ENCODE measurements at places on chromosomes 2 and 18.

DNA sequence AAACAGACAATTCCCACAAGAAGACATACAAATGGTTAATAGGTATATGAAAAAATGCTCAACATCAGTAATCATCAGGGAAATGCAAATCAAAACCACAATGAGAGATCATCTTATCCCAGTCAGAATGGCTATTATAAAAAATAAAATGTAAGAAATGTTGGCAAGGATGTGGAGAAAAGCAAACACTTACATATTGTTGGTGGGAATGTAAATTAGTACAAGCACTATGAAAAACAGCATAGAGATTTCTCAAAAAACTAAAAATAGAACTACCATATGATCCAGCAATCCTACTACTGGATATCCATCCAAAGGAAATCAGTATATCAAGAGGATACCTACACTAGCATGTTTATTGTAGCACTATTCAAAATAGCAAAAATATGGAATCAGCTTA, 186.6 kb downstream of the NOL4 start:
- no peak for DNase-seq

GRCh38 chr2:148508878-148509287, 135.7 kb upstream of the EPC2 start:
- no peak for DNase-seq

- DNase-seq: no peak
Measured at GRCh38 chr18:6571239-6571602, 156.5 kb upstream of the L3MBTL4 start.

- no peak for DNase-seq
Measured at GRCh38 chr2:169877398-169877797, 50.1 kb downstream of the UBR3 start.

DNA sequence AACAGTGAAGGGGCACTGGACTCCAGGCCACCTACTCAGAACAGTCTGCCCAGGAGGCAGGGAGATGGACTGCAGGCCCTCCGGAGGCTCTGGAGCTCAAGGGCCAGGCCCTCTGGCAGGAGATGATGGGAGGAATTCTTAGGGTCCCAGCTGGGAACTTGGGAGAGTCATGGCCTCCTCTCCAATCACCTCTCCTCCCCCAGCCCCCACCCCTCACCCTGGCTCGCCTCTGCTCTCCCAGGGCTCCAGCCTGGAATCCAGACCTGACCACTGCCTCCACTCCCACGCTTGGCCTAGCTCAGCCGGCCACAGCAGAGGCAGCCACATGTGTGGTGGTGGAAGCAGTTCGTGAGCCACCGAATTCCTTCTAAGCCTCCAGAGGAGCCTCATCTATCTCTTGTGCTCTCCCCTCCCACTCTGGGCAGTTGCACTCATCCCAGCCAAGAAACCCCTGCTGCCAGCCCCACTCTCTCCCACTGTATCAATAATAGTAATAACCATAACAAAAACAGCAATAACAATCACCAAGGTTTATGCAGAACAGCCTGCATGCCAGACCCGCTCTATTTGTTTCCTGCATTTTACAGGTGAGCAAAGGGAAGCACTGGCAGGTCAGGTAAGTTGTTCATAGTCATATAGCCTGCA, 67.4 kb downstream of the TNS1 start:
- no peak for DNase-seq

DNA sequence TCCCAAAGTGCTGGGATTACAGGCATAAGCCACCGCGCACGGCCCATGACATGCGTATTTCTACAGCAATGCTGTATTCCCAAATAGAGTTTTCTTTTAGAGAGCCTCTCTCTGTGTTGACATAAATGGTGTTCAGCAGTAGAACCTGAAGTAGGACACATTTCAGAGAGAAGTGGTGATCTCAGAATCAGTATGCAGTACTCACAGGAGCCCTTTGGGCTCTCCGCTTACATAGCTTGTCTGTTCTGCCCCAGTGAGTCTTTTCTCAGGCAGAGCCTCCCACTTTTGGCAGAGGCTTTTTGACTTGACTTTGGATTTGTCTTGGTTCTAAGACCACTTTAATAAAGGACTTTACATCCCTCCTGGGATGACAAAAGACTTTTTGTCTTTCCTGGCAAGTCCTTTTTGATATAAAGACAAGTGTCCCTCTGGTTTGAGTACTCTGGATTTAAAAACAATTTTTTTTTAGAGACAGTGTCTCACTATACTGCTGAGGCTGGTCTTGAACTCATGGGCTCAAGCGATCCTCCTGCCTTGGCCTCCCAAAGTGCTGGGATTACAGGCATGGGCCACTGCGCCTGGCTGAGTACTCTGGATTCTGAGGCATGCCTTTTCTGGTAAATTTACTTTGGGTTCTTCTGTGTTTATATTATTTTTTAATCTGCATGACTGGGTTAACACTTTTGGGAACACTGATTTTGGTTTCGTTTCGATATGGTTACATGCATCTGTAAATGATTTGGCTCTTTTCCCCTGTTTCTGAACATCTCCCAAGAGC, 113.3 kb downstream of the SMAD2 start:
- no peak for DNase-seq

DNA sequence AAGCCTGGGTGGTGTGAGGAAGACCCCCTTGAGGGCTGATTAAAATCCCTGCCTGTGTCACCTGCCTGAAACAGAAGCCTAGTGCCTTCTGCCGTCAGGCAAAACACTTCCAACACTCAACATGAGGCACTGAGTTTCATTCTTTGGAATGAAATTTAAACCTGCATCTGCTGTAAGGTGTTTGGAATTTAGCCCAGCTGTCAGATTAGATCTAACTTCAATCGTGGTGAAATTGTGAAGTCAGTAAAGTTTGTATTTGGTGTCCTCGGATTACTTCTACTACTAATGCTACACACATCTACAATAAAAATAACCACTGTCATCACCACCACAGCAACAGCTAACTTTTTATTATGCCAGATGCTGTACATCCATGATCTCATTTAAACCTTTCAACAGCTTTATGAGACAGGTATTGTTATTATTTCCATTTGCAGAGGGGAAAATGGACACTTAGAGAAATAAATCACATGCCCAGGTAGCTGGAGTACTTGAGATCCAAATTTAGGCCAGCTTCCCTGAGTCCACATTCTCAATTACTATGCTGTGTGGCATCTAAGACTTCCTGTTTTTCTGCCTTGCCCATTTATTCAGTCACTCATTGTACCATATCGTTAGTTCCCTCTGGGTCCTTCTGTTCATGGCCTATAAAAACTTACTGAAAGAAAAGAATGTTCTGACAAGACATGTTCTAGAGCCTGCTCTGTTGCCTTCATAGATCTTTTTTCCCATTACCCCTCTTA, 98.2 kb upstream of the GCFC2 start:
- no peak for DNase-seq

DNA sequence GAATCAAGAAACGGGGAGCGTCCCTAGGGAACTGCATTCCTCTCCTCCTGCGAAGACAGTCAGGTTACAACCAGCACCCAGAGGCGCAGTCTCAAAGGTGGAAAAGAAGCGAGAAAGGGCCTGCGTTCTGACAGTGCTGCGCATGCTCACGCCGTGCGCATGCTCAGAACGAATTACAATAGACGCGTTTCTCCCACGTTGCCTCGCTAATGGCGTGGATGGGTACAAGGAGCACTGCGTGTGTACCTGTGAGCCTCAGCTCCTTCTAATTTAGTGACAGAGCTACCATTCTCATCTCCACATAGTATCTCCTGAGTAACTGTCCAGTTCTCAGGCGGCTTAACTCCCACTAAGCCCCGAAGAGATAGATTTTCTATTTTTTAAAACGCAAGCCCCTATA, 448.8 kb downstream of the TXNL1 start:
- no peak for DNase-seq

DNA sequence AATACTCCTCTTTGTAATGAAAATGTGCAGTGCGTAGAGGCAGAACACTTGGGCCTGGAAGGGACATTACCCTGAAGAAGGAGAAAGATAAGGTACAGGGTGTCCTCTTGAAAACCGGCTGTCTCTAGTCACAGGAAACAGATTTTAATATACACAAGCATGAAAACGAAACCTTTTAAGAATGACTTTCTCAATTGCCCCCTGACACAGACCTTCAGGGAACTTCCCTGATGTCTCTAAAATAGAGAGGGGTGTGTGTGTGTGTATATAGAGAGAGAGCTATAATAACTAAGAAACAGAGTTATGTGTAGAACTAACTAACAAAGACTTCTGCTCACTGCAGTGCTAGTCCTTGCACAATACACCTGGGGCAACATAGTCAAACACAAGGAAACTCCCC, 780.0 kb downstream of the CNTNAP5 start:
- DNase-seq: no peak

DNA sequence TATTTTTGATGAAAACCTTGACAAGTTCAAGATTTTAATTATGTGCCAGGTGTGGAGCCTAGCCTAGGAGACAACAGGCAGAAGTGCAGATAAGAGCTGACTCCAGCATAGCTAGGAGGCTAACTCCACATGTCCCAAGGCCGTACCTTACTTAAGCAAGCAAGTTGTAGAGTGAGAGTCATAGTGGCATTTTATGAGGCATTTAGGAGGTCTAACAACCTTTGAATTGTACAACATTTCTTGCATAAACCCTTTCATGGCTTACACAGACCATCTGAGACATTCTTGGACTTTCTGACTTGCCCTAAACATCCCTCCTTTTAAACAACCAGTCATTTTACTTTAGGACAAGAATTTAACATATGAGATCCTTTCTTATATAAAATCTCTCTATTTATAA, 8.3 kb upstream of the SUCLG1 start:
- no peak for DNase-seq

GRCh38 chr2:49359721-49360406, 205.5 kb upstream of the FSHR start:
- DNase-seq: no peak

- no peak for DNase-seq
Measured at GRCh38 chr2:51225377-51225776, 193.4 kb upstream of the NRXN1 start.

- DNase-seq: no peak
Measured at GRCh38 chr2:213416832-213417231, 132.6 kb downstream of the SPAG16 start.

DNA sequence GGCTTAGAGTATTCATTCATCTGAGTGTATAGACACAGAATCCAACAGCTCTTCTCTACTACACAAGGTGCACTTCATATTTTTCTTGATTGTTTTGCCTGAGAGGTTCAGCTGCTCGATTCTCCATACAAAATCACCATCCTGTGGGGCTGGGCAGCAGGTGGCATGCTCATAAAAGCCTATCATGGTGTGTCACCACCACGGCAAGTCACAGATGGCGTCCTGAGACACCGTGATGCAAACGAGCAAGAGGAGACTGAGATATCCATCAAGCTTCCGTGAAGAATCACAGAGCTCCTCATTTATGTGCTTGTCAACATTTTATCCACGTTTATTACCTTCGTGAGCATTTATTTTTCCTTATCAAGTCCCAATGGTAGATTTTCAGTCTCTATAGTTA, 22.4 kb upstream of the NRP2 start:
- no peak for DNase-seq

DNA sequence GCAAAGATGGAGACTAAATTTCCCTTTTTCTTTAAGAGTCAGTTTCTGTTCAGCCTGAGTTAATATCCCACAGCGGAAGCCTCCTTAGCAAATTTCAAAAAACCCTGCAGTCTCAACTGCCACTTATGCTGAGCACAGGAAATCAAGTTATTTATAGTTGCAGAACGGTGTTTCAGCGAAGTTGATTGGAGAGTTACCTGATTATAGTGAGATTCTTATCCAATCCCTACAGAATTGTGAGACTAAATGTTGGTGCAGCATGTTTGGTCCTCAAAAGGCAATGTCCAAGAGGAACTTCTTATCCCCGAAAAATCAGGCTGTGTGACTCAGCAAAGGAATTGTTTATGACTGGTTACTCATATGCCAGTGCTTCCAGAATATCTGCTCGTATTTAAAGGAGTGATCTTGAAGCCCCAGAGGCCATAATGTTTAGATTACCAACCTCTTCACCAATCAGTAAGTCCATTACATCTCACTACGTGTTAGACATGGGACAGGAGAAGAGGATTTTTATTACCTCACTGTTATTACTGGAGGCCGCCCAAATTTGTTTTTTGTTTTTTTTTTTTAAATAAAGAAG, 67.9 kb downstream of the LRRFIP1 start:
- no peak for DNase-seq

DNA sequence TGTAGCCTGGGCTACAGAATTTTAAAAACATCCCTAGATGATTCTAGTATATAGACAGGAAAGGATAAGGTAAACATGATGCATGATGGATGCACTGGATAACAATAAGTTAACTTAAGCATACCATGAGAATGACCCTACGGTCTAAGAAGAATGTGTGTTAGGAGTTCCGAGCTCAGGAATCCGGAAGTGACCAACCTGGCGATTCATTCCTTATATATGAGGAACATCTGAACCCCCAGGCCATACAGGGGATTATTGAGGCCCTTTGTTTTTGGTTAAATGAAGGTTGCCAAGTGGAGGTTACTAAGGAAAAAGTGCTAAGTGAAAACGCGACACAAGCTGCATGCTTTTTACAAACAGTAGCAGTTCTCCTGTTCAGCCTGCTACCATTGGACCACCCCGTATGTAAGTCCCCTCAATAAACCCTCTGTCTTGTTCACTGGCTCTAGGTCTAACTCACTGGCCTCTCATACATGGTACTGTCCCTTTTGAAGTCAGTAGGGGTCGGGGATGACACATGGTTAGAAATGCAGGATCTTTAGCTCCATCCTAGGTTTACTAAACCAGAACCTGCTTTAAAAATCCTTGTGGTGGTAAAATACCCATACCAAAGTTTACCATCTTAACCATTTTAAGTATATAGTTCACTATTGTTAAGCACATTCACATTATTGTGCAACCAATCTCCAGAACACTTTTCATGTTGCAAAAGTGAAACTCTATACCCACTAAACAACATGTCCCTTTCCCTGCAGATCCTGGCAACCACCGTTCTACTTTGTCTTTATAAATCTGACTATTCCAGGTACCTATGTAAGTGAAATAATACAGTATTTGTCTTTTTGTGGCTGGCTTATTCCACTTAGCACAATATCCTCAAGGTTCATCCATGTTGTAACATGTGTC, 111.0 kb upstream of the MAP4K3 start:
- DNase-seq: no peak

DNA sequence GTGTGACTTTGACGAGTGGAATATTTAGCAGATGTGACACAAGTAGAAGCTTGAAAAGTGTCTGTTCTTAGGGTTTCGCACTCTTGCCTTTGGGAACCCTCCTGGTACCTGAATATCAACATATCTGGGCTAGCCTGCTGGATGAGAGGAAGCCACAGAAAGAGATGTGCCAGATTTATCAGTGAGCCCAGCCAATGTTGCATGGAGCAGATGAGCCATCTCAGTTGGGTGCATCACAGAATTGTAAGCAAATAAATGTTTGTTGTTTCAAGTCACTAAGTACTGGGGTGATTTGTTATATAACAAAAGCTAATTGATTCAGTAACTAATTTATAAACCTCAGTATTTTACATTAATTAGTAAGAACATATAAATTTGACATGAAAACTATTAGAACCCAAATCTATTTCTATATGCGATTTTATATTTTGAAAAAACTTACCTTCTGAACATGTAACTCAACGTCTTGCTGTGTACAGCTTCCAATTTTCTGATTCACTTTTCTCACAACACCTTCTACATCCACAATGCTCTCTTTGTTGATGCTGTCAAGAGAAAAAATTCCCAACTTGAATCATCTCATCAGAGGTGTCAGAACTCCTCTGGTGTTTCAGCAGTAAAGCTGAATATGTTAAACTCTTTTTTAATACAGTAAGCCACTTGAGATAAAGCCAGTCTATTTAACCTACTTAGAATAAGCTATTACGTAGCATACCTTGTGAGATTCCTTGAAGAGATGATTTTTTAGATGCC, 42.3 kb downstream of the DARS1 start:
- DNase-seq: no peak
